Left hindlimb (tissue), 1 donor: ENCODE measurements at places on chromosomes 12 and 14.

DNA sequence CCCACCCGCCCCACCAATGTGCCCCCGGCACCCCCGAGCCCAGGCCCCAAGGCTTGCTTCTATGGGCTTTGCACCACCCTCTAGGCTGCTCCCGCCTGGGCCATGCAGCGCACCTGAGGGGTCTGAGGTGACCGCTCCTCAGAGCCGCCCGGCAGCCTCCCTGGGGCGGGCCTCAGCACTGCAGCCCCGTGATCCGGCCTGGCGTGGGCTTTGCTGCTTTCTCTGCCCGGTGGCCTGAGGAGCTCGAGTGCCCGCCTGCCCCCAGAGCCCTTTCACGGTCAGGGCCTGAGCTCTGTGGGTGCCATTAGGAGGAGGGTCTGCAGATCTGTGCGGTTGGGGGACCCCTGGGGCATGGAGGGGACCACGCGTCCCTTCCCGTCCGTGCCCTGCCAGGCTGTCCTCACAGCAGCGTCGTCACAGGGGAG, 6.2 kb downstream of the MTA1 start:
- no peak for DNase-seq

DNA sequence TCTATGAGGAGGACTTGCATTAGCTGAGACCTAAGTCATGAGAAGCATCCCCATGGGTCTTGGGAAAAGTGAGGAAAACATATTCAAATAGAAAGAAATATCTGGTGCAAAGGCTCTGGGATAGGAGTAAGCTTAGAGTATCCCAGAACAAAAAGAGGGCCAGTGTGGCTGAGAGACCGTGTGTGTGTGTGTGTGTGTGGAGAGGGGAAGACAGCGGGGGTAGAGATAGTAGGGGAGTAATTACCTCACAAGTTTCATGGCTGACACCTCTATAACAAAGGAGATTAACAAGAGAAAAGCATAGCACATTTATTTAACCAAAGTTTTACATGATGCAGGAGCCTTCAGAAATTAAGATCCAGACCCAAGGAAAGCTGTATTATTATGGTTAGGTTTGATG, 440.5 kb downstream of the RAD51B start:
- DNase-seq: no peak

DNA sequence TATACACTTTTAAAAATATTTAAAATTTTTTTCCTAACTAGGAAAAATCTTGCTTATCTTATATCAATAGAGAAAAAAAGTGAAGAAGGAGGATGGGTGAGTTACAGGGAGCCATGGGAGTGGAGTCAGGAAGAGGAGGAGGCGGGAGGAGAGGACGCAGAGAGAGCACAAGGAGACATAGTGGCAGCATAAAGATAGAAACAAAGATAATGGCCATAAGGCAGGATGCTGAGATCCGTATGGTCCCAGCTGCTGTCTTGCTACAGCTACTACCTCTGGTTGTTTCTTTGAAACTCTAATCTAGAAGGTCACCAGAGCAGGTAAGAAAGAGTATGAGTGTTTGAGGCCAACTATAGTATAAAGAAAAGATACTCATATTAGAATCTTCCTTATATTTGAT, 2.6 kb upstream of the SOX5 start:
- DNase-seq: no peak

DNA sequence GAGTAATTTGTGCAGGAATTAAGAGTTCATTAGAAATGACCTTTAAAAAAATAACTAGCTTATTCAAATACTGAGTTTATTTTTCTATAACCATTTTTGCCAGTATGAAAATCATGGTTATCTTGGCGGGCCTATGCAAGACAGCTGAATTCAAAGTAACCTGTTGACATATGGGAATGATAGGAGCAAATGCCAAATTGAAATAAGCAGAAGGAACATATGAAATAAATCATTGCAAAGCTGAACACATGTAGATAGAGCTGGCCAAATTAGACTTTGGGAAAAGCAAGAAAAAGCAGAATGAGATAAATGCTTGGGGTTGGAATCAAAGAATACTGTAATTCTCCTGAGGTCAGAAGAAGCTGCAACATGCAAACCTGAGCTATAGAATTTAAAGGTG, 372.5 kb downstream of the ADAMTS20 start:
- DNase-seq: no peak

GRCh38 chr12:102051431-102051965, 10.3 kb downstream of the WASHC3 start:
- DNase-seq: no peak

DNA sequence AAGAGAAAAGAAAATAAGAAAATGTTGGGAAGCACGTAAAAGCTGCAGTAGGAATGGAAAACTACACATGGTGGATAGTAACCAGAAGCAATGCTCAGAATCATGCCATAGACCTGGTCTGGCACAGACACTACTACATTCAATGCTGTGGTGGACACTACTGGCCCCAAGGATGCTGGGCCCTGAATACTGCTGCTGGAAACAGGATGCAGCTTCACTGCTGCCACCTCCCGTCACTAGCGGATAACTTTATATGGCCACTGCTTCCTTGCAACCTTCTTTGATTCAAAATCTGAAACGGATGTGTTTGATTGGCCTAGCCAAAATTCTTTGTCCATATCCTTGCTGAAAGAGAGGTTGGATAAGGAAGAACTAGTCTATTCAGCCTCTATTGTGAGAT, 30.7 kb downstream of the ADCY6 start:
- no peak for DNase-seq

DNA sequence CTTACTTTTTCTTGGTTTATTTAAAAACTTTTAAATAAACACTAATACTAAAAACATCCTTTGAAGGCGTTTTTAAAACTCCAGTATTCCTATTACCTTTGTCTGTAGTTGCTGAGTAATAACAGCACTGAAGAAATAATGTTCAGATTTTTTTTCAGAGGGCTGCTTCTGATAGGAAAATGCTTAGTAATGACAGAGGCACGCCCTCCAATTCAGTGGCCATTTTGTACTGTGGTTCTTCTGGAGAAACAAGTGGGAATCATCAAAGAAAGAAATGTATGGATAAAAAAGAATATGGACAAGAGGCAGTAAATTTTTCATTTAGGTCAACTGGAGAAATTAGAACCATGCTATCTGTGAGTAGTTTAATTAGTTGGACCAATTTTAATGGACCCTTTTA, 13.6 kb downstream of the VEZT start:
- no peak for DNase-seq

DNA sequence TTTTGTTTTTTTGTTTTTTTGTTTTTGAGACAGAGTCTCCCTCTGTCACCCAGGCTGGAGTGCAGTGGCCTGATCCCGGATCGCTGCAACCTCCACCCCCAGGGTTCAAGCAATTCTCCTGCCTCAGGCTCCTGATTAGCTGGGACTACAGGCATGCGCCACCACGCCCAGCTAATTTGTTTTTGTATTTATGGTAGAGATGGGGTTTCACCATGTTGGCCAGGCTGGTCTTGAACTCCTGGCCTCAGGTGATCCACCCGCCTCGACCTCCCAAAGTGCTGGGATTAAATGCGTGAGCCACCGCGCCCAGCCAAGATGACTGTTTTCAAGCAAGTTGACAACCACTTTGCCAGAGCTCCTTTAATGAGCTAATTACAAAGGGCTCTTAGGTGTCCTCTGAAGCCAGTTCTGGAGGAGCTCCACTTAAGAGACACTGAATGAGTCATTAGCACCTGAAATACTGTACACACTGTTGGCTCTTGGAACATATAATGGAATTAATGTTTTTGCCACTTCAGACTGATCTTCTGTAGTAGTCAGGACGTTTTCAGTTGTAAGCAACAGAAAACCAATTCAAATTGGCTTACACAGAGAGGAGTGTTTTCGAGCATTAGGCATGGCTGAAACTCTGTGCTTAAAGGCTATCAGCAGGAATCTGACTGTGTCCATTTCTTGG, 55.4 kb upstream of the MED13L start:
- DNase-seq: no peak

DNA sequence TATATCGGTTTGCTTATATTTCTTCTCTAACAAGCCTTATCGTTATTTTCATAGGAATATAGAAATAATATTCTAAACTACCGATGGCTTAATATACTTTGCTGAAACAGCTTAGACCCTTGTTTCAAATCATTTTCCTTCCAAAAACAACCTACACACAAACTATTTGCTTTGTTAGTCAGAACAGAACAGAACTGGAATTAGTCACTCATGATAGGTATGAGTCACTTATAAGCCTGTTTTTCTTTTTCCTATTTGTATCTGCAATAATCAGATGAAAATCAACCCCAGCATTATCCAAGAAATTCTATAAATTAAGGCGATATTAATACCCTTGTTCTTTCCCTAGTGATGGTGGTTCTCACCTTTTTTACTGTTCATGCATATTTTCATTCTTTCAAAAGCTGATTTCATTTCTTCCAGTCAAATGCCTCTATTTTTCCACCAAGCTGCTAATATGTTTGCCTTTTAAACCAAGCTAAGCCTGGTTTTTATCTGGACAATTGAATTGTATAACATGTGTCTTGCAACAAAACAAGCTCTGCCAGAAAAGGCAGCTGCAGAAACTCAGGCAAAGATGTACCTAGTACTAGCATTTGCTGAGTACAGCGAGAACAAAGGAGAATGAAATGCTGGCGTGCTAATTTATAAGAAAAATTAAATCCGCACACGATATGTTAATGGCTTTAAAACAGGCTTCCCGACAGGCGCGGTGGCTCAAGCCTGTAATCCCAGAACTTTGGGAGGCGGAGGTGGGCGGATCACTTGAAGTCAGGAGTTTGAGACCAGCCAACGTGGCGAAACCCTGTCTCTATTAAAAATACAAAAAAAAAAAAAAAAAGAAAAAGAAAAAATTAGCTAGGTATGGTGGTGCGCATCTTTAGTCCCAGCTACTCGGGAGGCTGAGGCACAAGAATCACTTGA, 1418.2 kb downstream of the AACS start:
- no peak for DNase-seq

- no peak for DNase-seq
These were observed 116.3 kb downstream of the ZFP36L1 start for GRCh38 chr14:68676511-68676943.

DNA sequence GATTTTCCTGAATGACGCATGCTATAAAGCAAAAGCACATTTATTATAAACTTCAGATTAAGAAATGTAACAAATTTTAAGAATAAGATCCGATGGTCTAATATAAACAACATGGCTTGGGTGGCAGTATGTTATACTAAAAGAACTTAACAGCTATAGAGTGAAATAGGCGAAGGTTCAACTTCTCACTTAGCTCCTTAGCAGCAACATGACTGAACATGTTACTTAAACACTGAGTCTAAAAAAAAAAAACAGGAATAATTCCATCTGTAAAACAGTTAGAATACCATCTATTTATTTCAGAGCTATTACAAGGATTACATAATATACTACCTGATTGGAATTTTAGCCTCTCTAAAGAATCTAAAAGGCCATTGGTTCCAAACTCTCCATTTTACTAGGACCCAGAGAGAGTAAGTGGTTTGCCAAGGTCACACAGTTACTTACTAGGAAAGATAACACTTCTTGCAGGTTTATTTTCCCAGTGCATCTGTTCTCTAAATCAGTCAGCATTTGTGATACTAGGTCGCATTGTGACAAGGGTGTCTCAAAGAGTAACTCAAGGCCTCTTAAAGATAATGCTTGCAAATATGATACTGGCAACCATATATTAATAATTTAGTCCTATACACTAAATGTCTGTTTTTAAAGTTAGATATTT, 14.8 kb downstream of the OSBPL8 start:
- DNase-seq: no peak

DNA sequence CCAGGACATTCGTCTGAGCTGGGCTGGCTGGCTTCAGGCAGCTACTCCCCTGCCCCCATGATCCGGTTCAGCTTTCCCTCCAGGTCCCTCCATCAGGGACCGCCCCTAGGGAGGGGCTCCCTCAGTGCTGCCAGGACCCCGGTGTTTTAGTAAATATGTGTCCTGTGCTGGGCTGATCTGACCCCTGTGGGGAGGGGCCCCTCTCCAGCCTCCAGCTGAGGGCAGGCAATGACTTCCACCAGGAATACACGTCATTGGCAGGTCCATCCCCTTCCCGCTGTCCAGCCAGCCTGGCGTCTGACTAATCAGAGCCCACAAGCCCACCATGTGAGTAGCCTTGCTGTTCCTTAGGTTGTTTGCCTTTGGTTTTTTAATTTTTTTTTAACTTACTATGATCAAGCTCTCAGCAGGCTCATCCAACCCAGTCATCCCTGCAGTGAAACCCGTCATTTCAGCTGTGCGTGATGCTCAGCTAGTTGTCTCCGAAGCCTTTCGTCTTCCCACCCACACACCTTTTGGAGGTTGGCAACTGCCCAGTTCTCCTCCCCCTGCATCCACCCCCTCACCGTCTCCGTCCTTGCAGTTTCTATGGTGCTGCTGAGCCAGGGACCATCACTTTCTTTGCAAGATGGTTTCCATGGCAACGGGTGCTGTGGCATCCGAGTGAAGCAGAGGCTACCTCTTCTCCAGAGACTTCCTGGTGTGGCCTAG, 16.0 kb upstream of the SERPINA4 start:
- no peak for DNase-seq

- DNase-seq: no peak
These were observed 24.1 kb downstream of the YAF2 start for GRCh38 chr12:42213954-42214426.

- no peak for DNase-seq
These were observed 29.2 kb downstream of the GNS start for GRCh38 chr12:64729909-64730587.

DNA sequence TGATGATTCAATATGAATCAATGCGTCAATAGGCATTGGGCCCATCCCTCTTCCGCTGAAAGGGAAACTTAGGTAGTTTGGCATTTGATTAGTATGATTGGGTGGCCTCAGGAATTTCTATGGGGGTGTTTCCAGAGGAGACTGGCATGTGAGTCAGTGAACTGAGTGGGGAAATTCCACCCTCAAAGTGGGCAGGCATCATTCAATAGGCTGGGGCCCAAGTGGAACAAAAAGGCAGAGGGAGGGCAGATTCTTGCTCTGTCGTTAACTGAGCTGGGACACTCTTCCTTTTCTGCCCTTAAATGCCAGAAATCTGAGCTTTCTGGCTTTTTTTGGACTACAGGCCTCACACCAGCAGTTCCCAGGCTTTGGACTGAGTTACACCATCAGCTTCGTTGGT, 373.5 kb downstream of the RPS29 start:
- DNase-seq: no peak

DNA sequence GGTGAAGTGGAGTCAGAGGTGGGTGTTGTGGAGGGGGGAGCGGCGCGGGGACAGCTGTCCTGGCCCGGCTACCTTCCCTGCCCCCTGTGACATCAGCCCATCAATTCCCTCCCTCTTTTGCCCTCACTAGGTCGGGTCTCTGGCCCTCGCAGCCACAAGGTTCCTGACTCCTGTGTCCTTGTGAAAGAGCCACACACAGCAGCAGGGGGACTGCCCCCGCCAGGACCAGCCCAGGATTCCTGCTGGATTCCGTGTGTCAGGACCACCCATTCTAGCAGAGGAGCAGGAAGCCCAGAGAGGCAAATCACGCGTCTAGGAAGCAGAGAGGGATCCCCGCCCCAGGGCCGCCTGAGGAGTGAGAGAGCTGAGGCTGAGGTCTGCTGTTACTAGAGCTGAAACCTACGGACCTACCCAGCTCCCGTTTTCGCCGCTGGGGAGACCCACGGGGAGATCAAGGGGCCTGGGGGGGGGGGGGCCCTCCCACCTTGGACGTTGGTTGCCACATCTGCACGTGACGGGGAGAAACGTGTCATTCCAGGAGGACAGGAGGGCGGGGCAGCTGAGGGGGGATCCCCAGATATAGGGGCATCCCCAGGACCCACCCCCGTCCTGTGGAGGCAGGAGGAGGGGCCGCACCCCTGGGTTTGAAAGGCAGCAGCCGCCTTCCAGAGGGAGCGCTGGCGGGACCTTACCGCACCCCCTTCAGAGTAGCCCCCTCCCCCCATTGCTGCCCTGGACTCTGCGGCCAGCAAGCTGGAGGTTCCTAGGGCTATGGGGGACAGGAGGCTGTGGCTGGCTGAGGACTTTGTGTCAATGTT, 12.5 kb upstream of the INF2 start:
- DNase-seq: peak; percentile 61
